ENCODE measurements at places on chromosomes 6 and 20.

- no peak for DNase-seq
These were observed 22.6 kb downstream of the NOL4L start for GRCh38 chr20:32562495-32562911.

DNA sequence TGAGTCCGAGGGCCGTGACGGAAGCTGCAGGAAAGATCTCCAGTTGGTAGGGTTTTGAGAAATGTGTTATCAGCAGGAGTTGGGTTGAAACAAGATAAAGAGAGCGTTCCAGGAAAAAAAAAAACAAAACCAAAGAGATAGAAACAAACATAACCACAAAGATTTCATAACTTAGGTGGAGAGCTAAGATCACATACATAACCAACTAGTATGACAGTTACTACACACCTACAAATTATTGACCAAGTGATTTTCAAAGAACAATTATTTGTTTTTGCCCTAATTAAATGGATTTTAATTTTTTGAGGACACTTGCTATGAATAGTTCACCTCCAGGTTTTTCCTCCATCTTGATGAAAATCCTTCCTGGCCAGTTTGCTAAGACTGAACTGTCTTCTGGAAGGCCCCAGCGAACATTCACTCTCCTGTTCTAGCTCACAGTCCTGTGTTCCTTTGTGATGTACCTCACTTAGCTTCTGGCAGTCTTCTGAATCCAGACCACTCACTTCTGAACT, 69.4 kb downstream of the SNX9 start:
- DNase-seq: peak; percentile 30

GRCh38 chr6:118377711-118378414, 170.2 kb upstream of the PLN start:
- no peak for DNase-seq

DNA sequence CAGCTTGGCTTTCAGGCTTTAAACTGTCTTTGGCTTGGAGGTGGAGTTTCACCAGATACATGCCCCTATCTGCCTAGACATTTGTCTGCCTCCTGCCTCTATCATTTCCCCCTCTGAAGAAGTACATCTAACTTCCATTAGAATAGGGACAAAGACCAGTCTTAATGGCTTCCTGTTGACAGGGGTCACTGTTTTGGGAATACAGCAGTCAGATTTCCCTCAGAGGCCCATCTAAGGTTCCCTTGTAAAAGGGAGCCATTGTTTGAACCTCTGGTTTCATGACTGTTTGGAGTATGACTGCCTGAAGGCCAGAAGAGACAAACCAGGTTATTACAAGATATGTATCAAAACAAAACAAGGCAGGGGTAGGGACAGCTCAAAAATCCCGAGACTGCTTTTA, 665.7 kb upstream of the GJE1 start:
- no peak for DNase-seq

DNA sequence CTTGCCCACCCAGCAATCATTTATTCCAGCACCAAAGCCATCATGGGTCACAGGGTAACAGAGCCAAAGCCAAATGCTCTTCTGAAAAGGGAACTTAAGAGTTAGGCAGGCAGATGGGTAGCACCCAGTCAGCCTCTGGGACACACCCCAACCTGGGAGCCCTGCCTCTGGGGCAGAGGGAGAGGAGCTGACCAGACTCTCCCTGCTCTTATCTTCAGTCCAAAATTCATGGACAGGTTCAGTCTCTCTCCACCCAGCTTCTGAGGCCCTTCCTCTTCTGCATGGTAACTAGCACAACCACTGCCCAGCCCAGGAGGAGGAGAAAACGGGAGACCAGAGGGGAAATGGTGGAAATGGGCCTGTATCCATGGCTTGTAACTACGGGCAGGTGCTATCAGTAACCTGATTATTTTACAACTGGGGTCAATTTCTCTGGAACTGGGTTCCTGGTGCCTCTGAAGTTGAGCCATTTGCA, 105.4 kb downstream of the NOL4L start:
- no peak for DNase-seq

- no peak for DNase-seq
These were observed 5.0 kb downstream of the SEMG1 start for GRCh38 chr20:45211569-45212474.

GRCh38 chr20:62618611-62619529, 23.4 kb upstream of the SLCO4A1 start:
- DNase-seq: peak; percentile 40

GRCh38 chr6:6439778-6440177, 119.3 kb upstream of the F13A1 start:
- DNase-seq: no peak

- no peak for DNase-seq
These were observed 3.2 kb downstream of the MARCKS start for GRCh38 chr6:113860181-113860955.

DNA sequence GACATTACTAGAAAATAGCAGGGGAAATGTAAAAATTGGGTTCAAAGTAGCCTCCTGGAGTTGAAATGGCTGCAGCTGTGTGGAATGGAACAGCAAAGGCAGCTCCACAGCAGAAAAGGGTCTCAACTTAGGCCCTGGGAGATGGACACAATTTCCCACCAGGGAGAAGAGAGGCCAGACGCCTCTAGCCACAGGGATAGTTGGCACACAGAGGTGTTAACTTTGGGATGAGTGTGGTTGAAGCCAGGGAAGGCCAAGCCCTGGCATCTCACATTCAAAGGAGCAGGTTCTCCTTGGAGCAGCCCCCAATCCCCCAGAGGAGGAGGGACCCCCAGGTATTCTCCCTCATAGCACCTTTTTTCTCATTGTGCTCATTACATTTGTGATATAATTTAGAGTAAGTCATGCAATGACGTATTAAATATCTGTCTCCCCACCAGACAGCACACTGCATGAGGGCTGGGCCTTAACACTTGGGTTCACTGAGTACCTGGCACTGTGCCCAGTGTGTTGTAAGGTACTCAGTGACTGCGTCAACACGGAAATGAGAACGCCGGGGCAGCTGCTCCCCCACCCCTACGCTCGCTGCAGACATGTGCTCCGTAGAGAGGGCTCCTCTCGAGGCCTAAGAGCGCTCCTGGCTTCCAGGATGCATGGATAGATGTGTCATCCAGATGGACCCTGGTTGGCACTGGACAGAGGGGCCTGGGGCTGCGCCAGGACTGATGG, 76.0 kb upstream of the CD93 start:
- peak; percentile 82 for DNase-seq

- DNase-seq: no peak
These were observed 118.4 kb upstream of the BTBD3 start for GRCh38 chr20:11799281-11799684.

DNA sequence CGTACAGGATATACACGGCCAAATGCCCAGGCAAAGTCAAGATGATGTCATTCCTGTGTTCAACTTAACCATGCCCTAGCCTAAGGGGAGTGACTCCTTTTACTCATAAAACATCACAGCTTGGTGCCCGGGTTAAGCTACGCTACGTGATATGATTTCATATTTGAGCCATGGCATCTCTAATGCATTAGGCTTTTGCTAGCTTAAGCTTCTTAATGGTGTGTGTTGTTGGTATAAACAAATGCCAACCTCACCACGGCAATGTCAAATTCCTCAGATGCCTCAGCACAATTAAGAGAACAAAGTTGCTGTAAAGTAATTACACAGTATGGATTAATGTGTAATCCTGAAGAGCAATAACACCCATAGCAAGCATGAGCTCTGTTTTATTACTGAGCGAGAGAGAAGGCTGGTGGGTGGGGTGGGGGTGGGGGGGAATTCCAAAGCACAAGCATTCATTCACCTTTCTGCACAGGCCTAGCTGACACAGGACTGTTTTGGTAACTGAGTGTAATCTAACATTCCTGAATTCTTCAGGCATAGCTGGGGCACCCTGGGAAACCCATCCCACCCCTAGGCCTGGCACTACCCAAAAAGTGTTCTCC, 44.7 kb upstream of the CNKSR3 start:
- DNase-seq: no peak

- DNase-seq: no peak
These were observed 149.2 kb upstream of the PRDM1 start for GRCh38 chr6:105936972-105937371.

GRCh38 chr6:109165392-109165974, 70.2 kb downstream of the CEP57L1 start:
- DNase-seq: no peak

DNA sequence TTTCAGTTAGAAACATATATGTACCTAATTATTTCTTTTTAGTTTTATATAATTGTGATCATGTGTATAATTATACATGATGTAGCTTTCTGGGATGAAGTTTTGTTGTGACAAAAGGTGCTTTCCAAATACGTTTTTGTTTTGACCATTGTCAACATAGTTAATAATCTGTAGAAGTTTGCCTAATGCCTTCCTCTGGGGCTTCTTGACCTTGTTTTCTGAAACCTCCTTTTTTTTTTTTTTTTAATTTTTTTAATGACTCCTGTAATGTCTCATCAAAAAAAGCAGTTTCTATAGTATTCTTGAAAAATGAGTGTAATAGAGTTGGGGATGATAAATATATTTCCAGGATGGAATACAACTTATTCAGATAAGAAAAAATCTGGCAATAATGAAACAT, 434.7 kb upstream of the SOX4 start:
- no peak for DNase-seq

DNA sequence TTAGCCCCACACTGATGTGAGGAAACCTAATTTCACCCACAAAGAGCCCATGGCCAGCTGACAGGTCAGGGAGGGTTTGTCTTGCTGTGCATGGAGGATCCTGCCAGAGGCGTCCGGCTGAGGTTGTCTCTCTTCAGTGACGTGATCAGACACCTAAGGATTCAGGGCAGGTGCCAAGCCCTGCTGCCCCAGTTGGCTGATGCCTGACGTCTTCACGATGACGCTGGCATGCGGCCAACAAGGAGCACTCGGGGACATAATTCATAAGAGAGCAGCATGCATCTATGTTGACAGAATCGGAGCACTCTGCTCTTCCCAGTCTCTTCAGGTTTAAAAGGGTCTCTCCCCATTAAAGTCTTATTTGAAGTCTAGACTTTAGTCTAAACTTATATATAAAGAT, 47.8 kb downstream of the PSMB1 start:
- DNase-seq: no peak

- no peak for DNase-seq
These were observed 16.1 kb downstream of the HIVEP1 start for GRCh38 chr6:12028213-12028612.

DNA sequence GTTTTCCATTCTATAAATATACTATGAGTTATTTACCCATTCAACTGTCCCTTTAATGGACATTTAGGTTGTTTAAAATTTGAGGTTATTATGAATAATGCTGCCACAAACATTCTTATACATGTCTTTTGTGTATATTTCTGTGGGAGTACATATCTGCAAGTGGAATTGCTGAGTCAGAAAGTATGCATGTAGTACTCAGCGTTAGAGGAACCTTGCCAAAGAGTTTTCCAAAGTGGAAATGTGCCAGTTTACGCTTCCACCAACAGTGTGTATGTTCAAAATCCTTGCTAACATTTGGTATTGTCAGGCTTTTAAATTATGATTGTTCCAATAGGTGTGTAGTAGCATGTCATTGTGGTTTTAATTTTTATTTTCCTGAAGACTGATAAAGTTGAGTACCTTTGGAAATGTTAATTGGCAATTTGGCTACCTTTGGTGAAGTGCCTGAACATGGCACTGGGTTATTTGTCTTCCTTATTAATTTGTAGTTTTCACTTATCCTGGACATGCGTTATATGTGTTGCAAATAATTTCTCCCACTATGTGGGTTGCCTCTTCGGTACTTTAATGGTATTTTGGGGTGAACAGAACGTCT, 341.2 kb downstream of the CD83 start:
- no peak for DNase-seq

GRCh38 chr6:156016186-156016976, 560.7 kb upstream of the NOX3 start:
- no peak for DNase-seq

- peak; percentile 72 for DNase-seq
These were observed 9.4 kb upstream of the HDDC2 start for GRCh38 chr6:125310994-125311649.

GRCh38 chr6:71383901-71384489, 95.4 kb downstream of the OGFRL1 start:
- DNase-seq: no peak

DNA sequence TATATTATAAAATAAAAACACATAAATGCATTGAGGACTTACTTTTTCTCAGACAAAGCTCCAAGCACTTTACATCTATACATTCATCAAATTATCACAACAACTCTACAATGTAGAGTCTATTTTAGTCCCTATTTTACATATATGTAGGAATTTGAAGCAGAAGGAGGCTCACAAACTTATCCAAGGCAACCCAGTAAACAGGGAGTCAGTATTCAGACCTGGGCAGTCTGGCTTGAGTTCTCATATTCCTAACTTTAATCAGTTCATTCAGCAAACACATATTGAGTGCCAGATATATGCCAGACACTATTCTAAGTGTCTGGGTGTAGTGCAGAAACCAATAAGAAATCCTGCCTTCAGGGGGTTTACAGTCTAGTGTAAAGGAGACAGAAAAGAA, 129.2 kb downstream of the C6orf58 start:
- DNase-seq: no peak

GRCh38 chr6:44057238-44057930, 69.9 kb downstream of the MRPL14 start:
- no peak for DNase-seq

- DNase-seq: no peak
These were observed 32.8 kb downstream of the KCNK17 start for GRCh38 chr6:39281312-39281980.

GRCh38 chr20:51768759-51769517, 748 bp upstream of the ATP9A start:
- DNase-seq: no peak

- DNase-seq: no peak
These were observed 57.1 kb downstream of the CDH22 start for GRCh38 chr20:46251211-46251673.

DNA sequence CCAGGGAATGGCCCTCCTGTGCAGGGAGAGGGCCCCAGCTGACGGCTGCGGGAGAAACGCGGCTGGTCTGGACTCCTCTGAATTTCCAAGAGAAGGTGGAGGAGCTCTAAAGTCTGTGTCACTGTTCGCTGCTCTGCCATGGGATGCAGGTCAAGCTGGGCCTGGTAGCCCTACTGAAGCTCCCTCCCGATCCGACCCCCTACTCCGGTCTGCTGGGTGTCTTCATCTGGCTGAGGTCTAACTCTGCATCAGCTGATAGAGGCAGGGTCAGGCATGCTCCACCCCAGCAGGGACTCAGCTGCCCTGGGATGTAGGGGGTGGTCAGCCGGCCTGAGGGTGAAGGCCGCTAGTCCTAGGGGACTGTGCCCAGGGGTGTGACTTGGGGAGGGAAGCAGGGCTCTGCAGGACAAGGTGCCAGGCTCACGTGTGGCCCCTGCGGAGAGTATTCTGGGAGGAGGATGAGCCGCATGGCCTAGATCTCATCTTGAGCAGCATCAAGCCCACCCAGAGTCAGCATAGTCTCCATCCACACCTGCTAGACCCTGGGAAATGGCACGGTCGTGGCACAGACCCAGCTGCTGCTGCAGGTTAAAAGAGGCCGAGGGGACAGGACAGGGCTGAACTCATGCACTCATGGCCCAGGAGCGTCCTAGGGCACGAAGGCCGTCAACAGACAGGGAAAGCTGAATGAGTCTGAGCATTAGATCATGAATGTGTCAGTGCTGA, 1.4 kb downstream of the CST3 start:
- DNase-seq: no peak

All from CD4-positive, alpha-beta T cell treated with Interleukin-4 for 1 hour (primary cell).